ENCODE measurements at places on chromosomes 16 and 17.
A peak's percentile ranks its signal among the peaks of the same experiment; 100 is the strongest.

DNA sequence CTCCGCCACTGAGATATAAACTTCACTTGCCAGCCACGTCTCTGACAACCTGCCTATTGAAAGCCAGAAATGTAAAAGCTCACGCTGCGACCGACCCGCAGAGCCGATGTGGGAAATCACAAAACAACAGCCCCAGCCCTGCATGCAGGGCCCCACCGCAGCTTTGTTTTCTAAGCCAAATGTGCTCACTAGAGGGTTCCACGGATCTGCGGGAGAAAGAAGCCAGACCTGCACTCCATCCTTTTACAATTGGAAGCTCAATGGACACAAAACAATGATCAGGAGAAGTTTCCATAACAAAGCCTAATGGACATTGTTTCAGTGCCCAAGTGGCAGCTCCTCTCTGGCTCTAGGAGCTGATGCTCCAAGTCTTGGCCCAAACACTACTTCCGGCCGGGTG lies 33.1 kb downstream of the WIPI1 start:
- H3K27ac ChIP-seq, result no peak overlapping the region
- no peak for DNase-seq
- no peaks in the 10 kb centered on the region for H3K4me1 ChIP-seq
- peaks cover 20% of the 10 kb centered on the region for H3K36me3 ChIP-seq

GRCh38 chr17:27845264-27846041 lies 45.1 kb upstream of the NOS2 start:
- no peak for DNase-seq
- H3K27ac ChIP-seq, result peak overlapping the region; percentile 73
- peaks cover 23% of the 10 kb centered on the region for H3K4me1 ChIP-seq
- peak overlapping the region; percentile 74 for H3K4me3 ChIP-seq
- peaks cover 1% of the 10 kb centered on the region for H3K36me3 ChIP-seq

GRCh38 chr17:46851029-46851741 lies at the start of gene WNT9B:
WNT9B (plus strand) TSS chr17:46851583; CDS start chr17:46851639, 56 bp downstream.
- H3K27me3 ChIP-seq, result peaks cover 95% of the 10 kb centered on the region
- no peaks in the 10 kb centered on the region for H3K36me3 ChIP-seq
- no peaks in the 10 kb centered on the region for H3K4me1 ChIP-seq
- DNase-seq, result no peak

GRCh38 chr16:17917316-17918019 lies 419.1 kb downstream of the NPIPA8 start:
- no peaks in the 10 kb centered on the region for H3K36me3 ChIP-seq
- no peak overlapping the region for H3K4me3 ChIP-seq
- no peak for DNase-seq

DNA sequence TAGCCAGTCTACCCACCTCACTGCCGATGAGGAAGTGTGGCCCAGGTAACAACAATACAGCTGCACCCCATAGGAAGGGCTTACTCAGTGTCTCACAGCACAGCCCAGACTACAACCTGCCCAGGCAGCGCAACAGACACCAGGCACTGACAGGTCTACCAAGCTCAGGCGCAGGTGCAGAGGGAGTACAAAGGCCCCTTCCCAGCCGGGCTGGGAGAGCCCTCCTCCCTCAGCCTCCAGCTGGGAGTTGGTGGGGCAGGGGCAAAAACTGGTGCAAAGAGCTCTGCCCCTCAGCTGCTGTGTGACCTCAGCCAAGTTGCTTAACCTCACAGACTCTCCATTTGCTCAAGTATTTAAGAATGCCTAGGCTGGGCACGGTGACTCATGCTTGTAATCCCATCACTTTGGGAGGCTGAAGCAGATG lies 112.6 kb upstream of the LHX1 start:
- no peak for DNase-seq
- no peak overlapping the region for H3K4me3 ChIP-seq
- H3K4me1 ChIP-seq, result no peaks in the 10 kb centered on the region
- no peaks in the 10 kb centered on the region for H3K36me3 ChIP-seq
- H3K27ac ChIP-seq, result no peak overlapping the region
- H3K27me3 ChIP-seq, result peaks cover 68% of the 10 kb centered on the region

DNA sequence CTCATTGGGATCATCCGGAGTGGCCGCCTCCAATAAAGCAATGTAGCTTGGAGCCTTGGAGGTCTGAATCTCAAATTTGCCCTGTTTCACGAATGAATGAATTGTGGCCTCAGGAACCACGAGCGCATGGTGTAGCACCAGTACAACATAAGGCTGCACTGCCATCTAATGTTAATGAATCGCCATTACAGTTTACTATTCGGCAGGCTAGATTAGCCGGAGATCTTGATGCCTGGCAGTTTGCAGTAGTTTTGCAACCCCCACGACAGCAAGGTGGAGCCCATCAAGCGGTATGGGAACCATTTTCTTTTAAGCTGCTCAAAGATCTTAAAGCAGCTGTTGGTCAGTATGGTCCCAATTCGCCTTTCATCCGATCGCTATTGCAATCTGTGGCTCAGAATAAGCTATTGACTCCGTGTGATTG lies 18.8 kb downstream of the ALOX15B start:
- peak; percentile 60 for DNase-seq
- peaks cover 1% of the 10 kb centered on the region for H3K36me3 ChIP-seq
- H3K4me3 ChIP-seq, result no peak overlapping the region
- no peak overlapping the region for H3K27ac ChIP-seq
- H3K27me3 ChIP-seq, result peaks cover 43% of the 10 kb centered on the region

DNA sequence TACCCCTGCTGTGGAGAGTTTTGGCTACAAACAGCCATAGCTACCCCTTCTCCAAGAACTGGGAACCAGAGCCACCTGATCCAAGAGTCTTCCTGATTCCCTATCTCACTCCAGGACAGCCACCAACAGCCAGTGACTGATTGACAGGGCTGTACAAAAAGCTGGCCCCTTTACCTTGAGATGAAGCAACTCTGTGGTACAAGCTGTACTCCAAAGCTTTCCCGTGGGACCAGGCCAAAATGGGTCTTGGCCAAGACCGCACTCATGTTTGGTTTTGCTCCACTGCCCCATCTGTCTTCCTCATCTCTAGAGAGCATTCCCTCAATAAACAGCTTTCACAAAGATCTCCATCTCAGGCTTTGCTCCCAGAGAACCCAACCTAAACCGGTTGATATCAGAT lies 43.6 kb downstream of the RNF157 start:
- H3K36me3 ChIP-seq, result peaks cover 2% of the 10 kb centered on the region
- no peak overlapping the region for H3K27ac ChIP-seq

DNA sequence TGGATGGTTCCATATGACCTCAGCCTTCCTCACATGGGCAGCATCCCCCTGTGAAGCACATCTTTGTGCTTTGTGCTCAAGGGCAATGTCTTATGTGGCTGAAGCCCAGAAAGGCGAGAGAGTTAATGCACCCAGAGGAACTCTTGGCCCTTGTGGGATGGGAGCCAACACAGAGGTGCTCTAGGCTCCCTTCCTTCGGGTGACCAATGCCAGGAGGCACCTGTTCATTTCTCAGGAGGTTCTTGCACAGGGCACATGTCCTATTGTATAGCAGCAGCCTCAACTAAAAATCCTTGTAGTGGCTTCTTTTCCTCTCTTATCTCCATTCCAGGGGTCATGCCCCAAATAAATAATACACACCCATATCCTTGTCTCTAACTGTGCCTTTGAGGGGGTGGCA lies 83.7 kb upstream of the DNAH9 start:
- no peaks in the 10 kb centered on the region for H3K36me3 ChIP-seq
- no peak overlapping the region for H3K4me3 ChIP-seq
- no peaks in the 10 kb centered on the region for H3K27me3 ChIP-seq
- H3K27ac ChIP-seq, result no peak overlapping the region
- DNase-seq, result no peak
- H3K4me1 ChIP-seq, result no peaks in the 10 kb centered on the region

GRCh38 chr16:54414671-54415070 lies 128.1 kb upstream of the IRX3 start:
- no peaks in the 10 kb centered on the region for H3K4me1 ChIP-seq
- no peak overlapping the region for H3K4me3 ChIP-seq
- no peaks in the 10 kb centered on the region for H3K36me3 ChIP-seq
- H3K27ac ChIP-seq, result peak overlapping the region; percentile 16

- H3K27me3 ChIP-seq, result no peaks in the 10 kb centered on the region
- no peak overlapping the region for H3K4me3 ChIP-seq
- no peak for DNase-seq
- no peak overlapping the region for H3K27ac ChIP-seq
- peaks cover 42% of the 10 kb centered on the region for H3K4me1 ChIP-seq
These were observed 15.8 kb downstream of the WDR45B start for GRCh38 chr17:82632451-82632850.

DNA sequence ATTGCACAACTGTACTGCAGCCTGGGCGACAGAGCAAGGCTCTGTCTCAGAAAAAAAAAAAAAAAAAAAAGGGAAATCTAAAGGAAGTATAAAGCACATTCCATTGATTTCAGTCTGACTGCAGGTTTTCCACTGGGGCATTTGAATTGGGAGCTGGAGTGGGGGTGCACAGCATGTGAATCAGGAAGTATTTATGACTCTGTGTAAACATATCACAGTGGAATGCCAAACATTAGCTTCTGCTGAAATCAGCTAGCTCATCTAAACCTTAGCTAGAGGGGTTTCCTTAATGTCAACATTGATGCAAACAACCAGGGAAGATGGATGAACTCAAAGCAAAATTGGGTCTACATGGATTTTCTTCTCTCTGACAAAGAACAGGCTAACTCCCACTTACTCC lies 641.0 kb upstream of the EEF2KMT start:
- H3K4me1 ChIP-seq, result no peaks in the 10 kb centered on the region
- H3K4me3 ChIP-seq, result no peak overlapping the region
- no peak for DNase-seq
- no peak overlapping the region for H3K27ac ChIP-seq
- no peaks in the 10 kb centered on the region for H3K27me3 ChIP-seq

- peaks cover 17% of the 10 kb centered on the region for H3K4me1 ChIP-seq
- H3K27me3 ChIP-seq, result peaks cover 75% of the 10 kb centered on the region
- H3K27ac ChIP-seq, result no peak overlapping the region
- DNase-seq, result no peak
These were observed 2.6 kb downstream of the ADAP2 start for GRCh38 chr17:30924341-30924740.

- no peaks in the 10 kb centered on the region for H3K4me1 ChIP-seq
- DNase-seq, result no peak
- H3K4me3 ChIP-seq, result no peak overlapping the region
- H3K27ac ChIP-seq, result no peak overlapping the region
- peaks cover 4% of the 10 kb centered on the region for H3K36me3 ChIP-seq
These were observed 8.5 kb downstream of the ELMO3 start for GRCh38 chr16:67207249-67208091.

GRCh38 chr17:17766077-17766743 lies 70.6 kb downstream of the SREBF1 start:
- H3K4me1 ChIP-seq, result peaks cover 14% of the 10 kb centered on the region
- H3K27ac ChIP-seq, result no peak overlapping the region
- H3K27me3 ChIP-seq, result no peaks in the 10 kb centered on the region
- no peak overlapping the region for H3K4me3 ChIP-seq

GRCh38 chr16:53744449-53744848 lies 40.5 kb downstream of the FTO start:
- peaks cover 25% of the 10 kb centered on the region for H3K4me1 ChIP-seq
- H3K4me3 ChIP-seq, result no peak overlapping the region
- DNase-seq, result no peak
- H3K36me3 ChIP-seq, result no peaks in the 10 kb centered on the region

All from central memory CD8-positive, alpha-beta T cell (primary cell).